ENCODE measurements at places on chromosomes 3 and 15. TPM values are rescaled to one million over a fixed set of nuclear protein-coding genes. Genes with fewer than 3 reads are reported as not detected.
A peak's percentile ranks its signal among the peaks of the same experiment; 100 is the strongest.

GRCh38 chr15:66107070-66107469 lies 146.5 kb downstream of the MEGF11 start:
- no peak overlapping the region for H3K27ac ChIP-seq
- no peaks in the 10 kb centered on the region for H3K27me3 ChIP-seq
- no peak overlapping the region for H3K4me3 ChIP-seq

CMTM7 gene
- polyA plus RNA-seq: 8.7 TPM

- H3K4me1 ChIP-seq: peaks cover 22% of the 10 kb centered on the region
- DNase-seq: no peak
- peak overlapping the region; percentile 10 for H3K27ac ChIP-seq
These were observed 1.6 kb downstream of the PHGR1 start for GRCh38 chr15:40352281-40352901.

SLC22A13 gene
- not detected for polyA plus RNA-seq

GRCh38 chr15:66834881-66835878 lies 133.1 kb downstream of the SMAD6 start:
- no peaks in the 10 kb centered on the region for H3K27me3 ChIP-seq
- DNase-seq: no peak
- H3K36me3 ChIP-seq: no peaks in the 10 kb centered on the region
- no peak overlapping the region for H3K4me3 ChIP-seq
- no peaks in the 10 kb centered on the region for H3K4me1 ChIP-seq
- H3K27ac ChIP-seq: no peak overlapping the region

- peaks cover 13% of the 10 kb centered on the region for H3K4me1 ChIP-seq
- H3K27me3 ChIP-seq: no peaks in the 10 kb centered on the region
- no peaks in the 10 kb centered on the region for H3K36me3 ChIP-seq
- H3K27ac ChIP-seq: no peak overlapping the region
- no peak overlapping the region for H3K4me3 ChIP-seq
- no peak for DNase-seq
These were observed 13.9 kb upstream of the GNAI2 start for GRCh38 chr3:50222169-50222528.

- no peaks in the 10 kb centered on the region for H3K27me3 ChIP-seq
- no peak overlapping the region for H3K4me3 ChIP-seq
- H3K27ac ChIP-seq: no peak overlapping the region
- H3K4me1 ChIP-seq: peaks cover 20% of the 10 kb centered on the region
- no peaks in the 10 kb centered on the region for H3K36me3 ChIP-seq
These were observed 40.6 kb downstream of the PRICKLE2 start for GRCh38 chr3:64184621-64185020.

- H3K27me3 ChIP-seq: no peaks in the 10 kb centered on the region
- H3K36me3 ChIP-seq: no peaks in the 10 kb centered on the region
- DNase-seq: no peak
- no peak overlapping the region for H3K4me3 ChIP-seq
These were observed 43.0 kb downstream of the USP13 start for GRCh38 chr3:179695672-179696313.

DNA sequence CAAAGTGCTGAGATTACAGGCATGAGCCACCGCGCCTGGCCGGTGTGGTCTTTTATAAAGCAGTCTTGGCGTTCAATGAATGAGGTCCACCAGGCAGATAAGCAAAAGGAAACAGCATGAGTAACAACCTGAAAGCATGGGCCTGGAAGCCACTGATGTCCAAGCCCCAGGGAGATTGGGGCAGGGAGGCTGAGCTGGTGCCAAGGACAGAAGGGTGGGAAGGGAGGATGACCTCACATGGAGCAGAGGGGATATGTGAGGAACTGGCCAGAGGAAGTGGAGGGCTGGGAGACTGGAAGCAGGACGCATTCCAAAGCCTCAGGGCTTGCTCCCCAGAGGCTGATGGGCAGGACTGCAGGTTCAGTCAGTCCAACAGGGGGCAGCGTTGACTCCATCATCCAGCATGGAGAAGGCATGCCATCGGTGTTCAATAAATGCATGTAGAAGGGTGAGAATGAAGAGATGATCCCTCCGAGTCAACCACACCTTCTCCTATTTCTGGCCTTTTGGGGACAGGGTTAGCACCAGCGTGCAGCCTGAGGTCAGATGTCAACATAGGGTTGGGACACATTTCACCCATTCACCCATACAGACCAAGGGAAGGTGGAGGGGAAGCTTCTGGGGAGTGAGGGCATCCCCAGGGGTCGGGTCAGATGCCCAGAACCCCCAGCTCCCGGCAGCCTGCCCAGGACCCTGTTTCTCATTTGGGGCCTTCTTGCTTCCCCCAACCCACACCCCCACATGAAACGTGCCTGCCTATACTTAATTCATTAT lies 14.8 kb downstream of the MYL3 start:
- no peak overlapping the region for H3K4me3 ChIP-seq
- H3K27me3 ChIP-seq: no peaks in the 10 kb centered on the region
- H3K36me3 ChIP-seq: no peaks in the 10 kb centered on the region
- H3K4me1 ChIP-seq: peaks cover 20% of the 10 kb centered on the region
- DNase-seq: peak; percentile 24

PLA2G4D gene
- not detected for polyA plus RNA-seq

GOLGA6D gene
- not detected for polyA plus RNA-seq

GRCh38 chr3:146646261-146646660 lies 41.1 kb upstream of the PLSCR5 start:
- H3K4me3 ChIP-seq: no peak overlapping the region
- H3K36me3 ChIP-seq: no peaks in the 10 kb centered on the region
- H3K27ac ChIP-seq: no peak overlapping the region

PARP15 gene
- 1.3 TPM for polyA plus RNA-seq

POLQ gene
- 0.19 TPM for polyA plus RNA-seq

- no peak overlapping the region for H3K4me3 ChIP-seq
- H3K4me1 ChIP-seq: no peaks in the 10 kb centered on the region
- H3K27ac ChIP-seq: no peak overlapping the region
- no peaks in the 10 kb centered on the region for H3K36me3 ChIP-seq
- no peaks in the 10 kb centered on the region for H3K27me3 ChIP-seq
These were observed 112.4 kb downstream of the B3GALNT1 start for GRCh38 chr3:160992712-160993111.

DNA sequence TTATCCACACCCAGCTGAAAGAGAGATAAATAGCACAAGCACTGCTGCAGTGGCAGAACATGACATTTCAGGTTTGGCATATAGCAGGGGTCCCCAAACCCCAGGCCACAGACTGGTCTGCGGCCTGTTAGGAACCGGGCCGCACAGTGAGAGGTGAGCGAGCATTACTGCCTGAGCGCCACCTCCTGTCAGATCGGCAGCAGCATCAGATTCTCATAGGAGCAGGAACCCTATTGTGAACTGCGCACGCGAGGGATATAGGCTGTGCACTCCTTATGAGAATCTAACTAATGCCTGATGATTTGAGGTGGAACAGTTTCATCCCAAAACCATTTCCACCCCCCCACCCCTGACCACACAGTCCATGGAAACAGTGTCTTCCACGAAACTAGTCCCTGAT lies 54.6 kb downstream of the CCR4 start:
- H3K36me3 ChIP-seq: peaks cover 90% of the 10 kb centered on the region
- no peak overlapping the region for H3K27ac ChIP-seq
- H3K4me1 ChIP-seq: peaks cover 6% of the 10 kb centered on the region
- H3K4me3 ChIP-seq: no peak overlapping the region

GRCh38 chr15:26382444-26383072 lies 390.3 kb downstream of the GABRB3 start:
- H3K27ac ChIP-seq: no peak overlapping the region
- DNase-seq: no peak
- no peaks in the 10 kb centered on the region for H3K4me1 ChIP-seq
- no peak overlapping the region for H3K4me3 ChIP-seq

- H3K4me3 ChIP-seq: no peak overlapping the region
- H3K27ac ChIP-seq: no peak overlapping the region
- no peaks in the 10 kb centered on the region for H3K36me3 ChIP-seq
- no peaks in the 10 kb centered on the region for H3K4me1 ChIP-seq
These were observed 196.7 kb downstream of the EPHA6 start for GRCh38 chr3:97010881-97011657.

DNA sequence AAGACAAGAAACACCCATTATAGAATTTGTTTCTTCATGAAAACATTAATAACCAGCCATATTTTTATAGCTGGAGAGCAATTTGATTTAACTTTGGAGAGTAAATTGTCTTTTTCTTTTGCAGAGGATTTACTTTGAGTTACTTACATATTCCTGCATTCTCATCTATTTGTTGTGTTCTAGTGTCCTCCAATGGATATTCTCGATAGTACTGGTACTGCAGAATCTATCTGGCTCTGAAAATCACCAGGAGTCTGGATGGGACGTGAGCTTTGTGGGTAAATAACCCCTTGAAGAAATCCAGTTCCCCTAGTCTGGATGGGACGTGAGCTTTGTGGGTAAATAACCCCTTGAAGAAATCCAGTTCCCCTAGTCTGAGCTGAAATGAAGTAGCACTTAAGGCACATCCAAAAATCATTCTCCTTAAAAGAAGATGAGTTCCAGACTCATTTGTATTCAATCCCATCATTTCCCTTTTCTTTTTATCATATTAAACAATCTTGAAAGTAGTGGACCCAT lies 294.1 kb upstream of the UBE2E2 start:
- no peak overlapping the region for H3K4me3 ChIP-seq
- no peak for DNase-seq
- no peaks in the 10 kb centered on the region for H3K36me3 ChIP-seq
- no peaks in the 10 kb centered on the region for H3K4me1 ChIP-seq
- H3K27me3 ChIP-seq: no peaks in the 10 kb centered on the region
- no peak overlapping the region for H3K27ac ChIP-seq

- H3K4me3 ChIP-seq: no peak overlapping the region
- DNase-seq: peak; percentile 39
- no peaks in the 10 kb centered on the region for H3K4me1 ChIP-seq
- no peaks in the 10 kb centered on the region for H3K36me3 ChIP-seq
- H3K27ac ChIP-seq: no peak overlapping the region
These were observed 117.7 kb downstream of the C3orf38 start for GRCh38 chr3:88267441-88267840.

DNA sequence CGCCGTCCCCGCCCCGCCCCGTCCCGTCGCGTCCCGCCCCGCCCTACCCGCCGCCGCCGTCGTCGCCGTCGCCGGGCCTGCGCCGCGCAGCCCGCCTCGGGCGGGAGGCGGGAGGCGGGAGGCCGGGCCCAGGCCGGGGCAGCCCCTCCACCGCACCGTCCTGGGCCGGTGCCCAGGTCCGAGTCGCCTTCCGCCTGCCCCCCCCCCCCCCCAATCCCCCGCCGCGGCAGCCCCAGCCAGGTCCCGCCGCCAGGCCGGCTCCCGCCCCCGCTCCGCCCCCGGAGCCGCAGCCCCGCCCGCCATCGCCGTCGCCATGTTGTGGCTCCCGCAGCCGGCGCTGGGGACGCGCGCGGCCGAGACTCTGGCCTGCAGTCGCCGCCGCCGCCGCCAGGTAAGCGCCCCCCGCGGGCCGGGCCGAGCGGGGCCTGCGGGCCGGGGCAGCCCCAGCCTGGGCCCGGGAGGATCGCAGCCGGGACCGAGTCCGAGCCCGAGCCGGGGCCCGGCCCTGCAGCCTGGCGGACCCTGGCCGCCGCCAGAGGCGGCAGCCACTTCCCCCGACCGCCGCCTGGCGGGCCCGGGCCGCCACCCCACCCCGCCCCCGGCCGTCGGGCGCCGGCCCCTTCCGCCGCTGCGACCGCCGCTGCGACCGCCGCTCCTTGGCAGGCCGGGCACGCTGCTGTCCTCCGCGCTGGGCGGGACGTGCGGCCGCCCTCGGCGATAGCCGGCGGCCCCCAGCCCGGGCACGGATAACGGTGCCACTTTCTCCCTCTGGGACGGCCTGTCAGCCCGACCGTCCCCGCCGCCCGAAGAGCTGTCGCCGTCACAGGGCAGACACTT lies at the start of gene ZNF592:
ZNF592 (plus strand) TSS at position 319 of the 837 bp plus-strand sequence. CDS start 34,084 bp downstream, outside the sequence.
- no peaks in the 10 kb centered on the region for H3K27me3 ChIP-seq
- H3K36me3 ChIP-seq: no peaks in the 10 kb centered on the region
- H3K4me3 ChIP-seq: peak within 1 kb of the TSS; percentile 82
- peak within 1 kb of the TSS; percentile 100 for H3K27ac ChIP-seq
- DNase-seq: peak; percentile 89

GRCh38 chr3:11185564-11186317 lies 31.4 kb downstream of the HRH1 start:
- H3K4me1 ChIP-seq: peaks cover 13% of the 10 kb centered on the region
- H3K27ac ChIP-seq: peak overlapping the region; percentile 55
- no peaks in the 10 kb centered on the region for H3K36me3 ChIP-seq
- no peaks in the 10 kb centered on the region for H3K27me3 ChIP-seq

DAZL gene
- polyA plus RNA-seq: not detected

PIERCE2 gene
- 7.4 TPM for polyA plus RNA-seq

GRCh38 chr15:78454992-78455391 lies 17.0 kb downstream of the IREB2 start:
- no peak overlapping the region for H3K27ac ChIP-seq
- peaks cover 75% of the 10 kb centered on the region for H3K4me1 ChIP-seq
- H3K36me3 ChIP-seq: no peaks in the 10 kb centered on the region
- no peak for DNase-seq
- H3K4me3 ChIP-seq: no peak overlapping the region
- no peaks in the 10 kb centered on the region for H3K27me3 ChIP-seq

CIDEC gene
- 1.7 TPM for polyA plus RNA-seq

DNA sequence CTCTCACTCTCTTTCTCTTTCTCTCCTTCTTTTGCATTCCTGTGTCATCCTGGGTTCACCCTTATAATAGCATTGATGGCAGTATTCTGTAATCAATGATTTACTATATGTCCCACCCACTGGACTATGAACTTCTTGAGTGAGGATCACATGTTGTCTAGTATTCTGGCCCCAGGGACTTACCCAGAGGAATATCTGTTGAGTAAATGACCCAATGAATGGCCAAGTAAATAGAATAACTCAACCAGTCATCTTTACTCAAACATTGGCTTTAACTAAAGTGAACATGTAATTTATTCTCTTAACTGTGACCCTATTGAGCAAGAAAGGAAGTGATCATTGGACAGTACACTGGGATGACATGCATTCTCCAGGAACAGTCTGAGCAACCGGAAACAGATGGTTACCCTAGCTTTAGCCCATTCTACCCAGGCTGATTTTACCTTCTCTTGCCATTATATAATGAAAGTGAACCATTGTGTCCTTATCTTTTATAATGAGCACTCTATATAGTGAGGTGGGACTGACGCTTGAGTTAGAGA lies 94.5 kb upstream of the SOX14 start:
- no peaks in the 10 kb centered on the region for H3K4me1 ChIP-seq
- no peaks in the 10 kb centered on the region for H3K36me3 ChIP-seq
- no peaks in the 10 kb centered on the region for H3K27me3 ChIP-seq
- H3K27ac ChIP-seq: no peak overlapping the region

- H3K4me3 ChIP-seq: no peak overlapping the region
- no peaks in the 10 kb centered on the region for H3K36me3 ChIP-seq
- H3K4me1 ChIP-seq: peaks cover 20% of the 10 kb centered on the region
- no peaks in the 10 kb centered on the region for H3K27me3 ChIP-seq
These were observed 131.2 kb upstream of the SMAD3 start for GRCh38 chr15:66933932-66934867.

GRCh38 chr3:197031315-197032285 lies 2.0 kb upstream of the MELTF start:
- H3K27me3 ChIP-seq: no peaks in the 10 kb centered on the region
- DNase-seq: peak; percentile 70
- H3K4me1 ChIP-seq: peaks cover 16% of the 10 kb centered on the region
- peak overlapping the region; percentile 42 for H3K27ac ChIP-seq

THRB gene
- polyA plus RNA-seq: 3.6 TPM

Data from stomach (tissue), 19 donors.